ENCODE measurements at places on chromosomes 1 and 21. TPM values are rescaled to one million over a fixed set of nuclear protein-coding genes. Genes with fewer than 3 reads are reported as not detected.

OR2T35 gene
- not detected for polyA plus RNA-seq

FMOD gene
- polyA plus RNA-seq = 5.4 TPM

MEAF6 gene
- 69.6 TPM for polyA plus RNA-seq

CDC7 gene
- polyA plus RNA-seq = 3.3 TPM

NFASC gene
- polyA plus RNA-seq = 1.7 TPM
